ENCODE measurements at places on chromosomes 5 and 9.

DNA sequence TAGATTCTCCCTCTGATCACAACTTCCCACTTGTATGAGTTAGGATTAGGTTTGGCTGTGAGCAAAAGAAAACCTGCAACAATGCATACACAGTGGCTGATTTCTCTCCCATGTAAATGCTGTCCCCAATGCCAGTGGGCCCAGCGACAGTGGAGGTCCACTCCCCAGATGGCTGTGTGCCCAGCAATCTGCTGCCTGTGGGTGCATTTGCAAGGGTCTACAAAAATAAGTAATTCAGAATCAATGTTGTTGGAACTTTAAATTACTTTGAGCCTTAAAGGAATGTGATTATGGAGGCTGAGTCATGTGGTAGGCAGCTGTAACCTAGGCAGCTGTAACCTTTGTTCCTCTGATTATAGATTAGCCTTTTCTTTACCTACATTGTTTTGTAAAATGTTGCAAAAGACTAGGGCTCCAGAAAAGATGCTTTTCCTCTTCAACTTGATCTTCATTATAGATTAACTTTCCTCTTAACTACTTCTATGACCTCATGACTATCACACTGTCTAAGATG lies 14.2 kb upstream of the MXD3 start:
- DNase-seq: no peak

DNA sequence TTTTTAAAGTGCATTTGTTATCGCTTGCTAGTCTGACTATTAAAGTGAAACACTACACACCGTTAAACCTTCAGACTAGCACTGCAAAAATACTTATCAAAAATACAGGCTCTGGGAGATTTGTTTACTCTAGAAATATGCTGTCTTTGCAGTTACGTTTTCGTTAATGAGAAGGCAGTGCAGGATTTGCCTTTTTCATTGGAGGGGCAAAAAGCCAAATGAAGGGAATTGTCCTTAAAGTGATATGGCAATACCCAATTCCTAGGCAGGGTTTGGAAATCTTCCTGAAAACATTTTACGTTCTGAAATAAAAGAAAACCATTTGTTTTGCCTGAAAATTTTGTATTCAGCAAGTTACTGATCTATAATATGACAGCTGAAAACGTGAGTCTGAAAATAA lies 1800.2 kb downstream of the MAT2B start:
- no peak for DNase-seq

GRCh38 chr5:18114151-18114757 lies 480.0 kb downstream of the TAF11L14 start:
- no peak for DNase-seq

- no peak for DNase-seq
Measured at GRCh38 chr9:27472195-27472594, 51.9 kb upstream of the IFNK start.

GRCh38 chr5:87109746-87110145 lies 157.9 kb upstream of the RASA1 start:
- DNase-seq: no peak

- DNase-seq: no peak
Measured at GRCh38 chr9:82763656-82764055, 299.3 kb downstream of the RASEF start.

- DNase-seq: no peak
Measured at GRCh38 chr9:129575818-129576217, 45.1 kb downstream of the C9orf50 start.

DNA sequence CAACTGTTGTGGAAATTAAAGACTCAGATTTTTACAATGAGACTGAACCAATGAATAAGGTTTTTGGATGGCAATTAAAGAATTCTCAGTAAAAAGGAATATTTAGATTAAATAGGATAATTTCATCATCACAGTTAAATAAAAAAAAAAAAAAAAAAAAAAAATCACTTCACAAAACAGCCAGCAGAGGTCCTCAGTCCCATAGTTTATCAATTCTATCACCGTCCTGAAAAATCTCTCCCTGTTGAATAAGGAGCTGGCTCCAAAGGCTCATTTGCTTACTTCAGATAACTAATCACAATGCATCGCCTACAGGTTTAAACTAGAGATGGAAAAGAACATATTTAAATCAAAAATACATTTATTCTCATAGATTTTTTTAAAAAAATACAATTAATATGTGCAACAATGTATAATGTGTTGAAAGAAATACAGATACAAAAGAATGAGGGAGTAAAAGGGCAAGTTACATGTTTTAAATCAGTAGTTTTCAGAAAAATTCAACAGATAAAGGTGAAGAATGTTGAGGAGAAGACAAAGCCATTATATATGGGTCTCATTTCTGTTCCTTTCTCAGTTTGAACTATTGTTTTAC lies 175.8 kb upstream of the CHD1 start:
- DNase-seq: no peak

Measured in AG09309 (cell line).